ENCODE measurements at places on chromosomes 13 and 19. TPM values are rescaled to one million over a fixed set of nuclear protein-coding genes. Genes with fewer than 3 reads are reported as not detected.

SELENOV gene
- not detected for total RNA-seq

CYP2A7 gene
- not detected for total RNA-seq

ZNF324B gene
- 8.8 TPM for total RNA-seq

CLEC17A gene
- total RNA-seq, result 0.78 TPM

Measured in activated T-helper 17 cell treated with anti-CD3 and anti-CD28 coated beads, Interleukin-2, amount 50 U/mL, for 72 hours (primary cell).